ENCODE measurements at places on chromosomes 11 and 22.

DNA sequence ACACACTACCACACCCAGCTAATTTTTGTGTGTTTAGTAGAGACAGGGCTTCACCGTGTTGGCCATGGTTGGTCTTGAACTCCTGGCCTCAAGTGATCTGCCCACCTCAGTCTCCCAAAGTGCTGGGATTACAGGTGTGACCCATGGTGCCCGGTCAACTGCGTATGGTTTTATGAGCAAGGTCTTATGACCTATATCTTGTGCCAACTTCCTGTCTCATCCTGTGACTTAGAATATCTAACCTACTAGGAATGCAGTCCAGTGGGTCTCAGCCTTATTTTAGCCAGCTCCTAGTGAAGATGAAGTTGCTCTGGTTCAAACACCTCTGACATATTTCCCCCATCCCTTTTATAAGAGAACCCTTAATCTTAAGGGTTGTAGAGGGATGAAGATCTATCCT is 66.1 kb upstream of the OR5AN1 start:
- no peak for DNase-seq

GRCh38 chr11:64165481-64165841 is 452 bp downstream of the MACROD1 start:
- DNase-seq, result no peak

GRCh38 chr11:1422481-1422880 is 32.7 kb downstream of the BRSK2 start:
- no peak for DNase-seq

DNA sequence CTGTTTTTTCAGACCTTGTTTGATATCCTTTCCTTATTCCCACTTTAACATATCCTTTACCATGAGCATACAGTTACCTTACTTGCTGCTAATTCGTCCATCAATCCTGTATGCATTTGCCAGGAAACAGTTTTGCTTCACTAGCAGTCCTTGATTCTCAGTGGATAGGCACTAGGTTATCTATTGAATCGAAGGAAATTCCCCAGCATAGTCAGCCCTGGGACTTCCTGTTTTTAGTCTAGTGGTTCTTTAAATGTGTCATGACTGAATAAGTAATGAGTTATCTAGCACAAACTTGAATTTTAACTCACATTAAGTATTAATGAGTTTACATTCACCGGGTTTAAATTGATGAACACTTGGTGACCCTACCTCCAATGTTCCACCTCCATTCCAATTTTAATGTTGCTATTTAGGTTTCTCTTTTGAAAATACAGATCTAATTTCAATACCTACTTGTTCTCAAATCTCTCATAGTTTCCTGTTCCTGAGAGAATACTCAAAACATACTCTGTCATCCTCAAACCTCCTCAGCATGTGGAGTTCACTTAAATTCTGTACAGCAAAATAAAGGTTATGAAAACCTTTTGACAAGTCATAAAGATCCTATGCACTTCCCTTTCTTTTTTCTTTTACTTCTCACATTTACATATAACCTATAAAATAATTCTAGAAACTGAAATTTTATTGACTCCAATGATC is 1375.1 kb upstream of the TENM4 start:
- no peak for DNase-seq

- DNase-seq, result no peak
Measured at GRCh38 chr11:113952070-113952469, 22.8 kb upstream of the HTR3A start.

DNA sequence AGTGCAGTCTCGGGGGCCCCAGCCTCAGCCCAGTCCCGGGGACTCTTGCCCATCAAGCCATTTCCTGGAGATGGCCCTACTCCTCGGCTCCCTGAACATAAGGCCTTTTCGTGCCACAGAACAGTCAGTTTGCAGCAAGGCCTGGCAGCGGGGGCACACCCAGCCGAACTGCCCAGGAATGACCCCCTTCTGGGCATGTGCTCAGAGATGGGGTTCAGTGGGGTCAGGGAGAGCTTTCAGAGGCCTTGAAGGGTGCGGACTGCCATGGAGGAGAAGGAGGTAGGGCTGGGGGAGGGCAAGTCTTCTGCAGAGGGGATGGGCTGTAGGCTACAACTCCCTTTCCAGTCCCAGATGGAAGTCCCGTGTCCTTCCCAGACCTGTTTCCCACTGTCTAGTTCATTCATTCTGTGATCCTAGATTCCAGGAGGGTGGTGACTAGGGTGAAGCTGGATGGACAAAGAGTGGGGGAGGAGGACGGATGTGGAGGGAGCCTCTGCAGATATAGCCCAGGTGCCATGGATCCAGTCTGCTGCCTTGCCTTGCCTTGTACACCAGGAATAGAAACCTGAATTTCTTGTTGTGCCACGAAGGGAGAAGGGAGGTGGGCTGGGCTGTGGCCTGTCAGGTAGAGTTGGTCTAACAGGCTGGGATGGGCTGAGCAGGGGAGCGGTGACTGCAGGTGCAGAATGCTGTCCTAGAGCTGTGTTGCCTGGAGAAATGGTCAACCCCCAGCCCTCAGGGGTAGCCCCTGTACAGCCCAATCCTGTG is 14.2 kb upstream of the OMP start:
- DNase-seq, result no peak

Measured in SK-N-MC (cell line).